ENCODE measurements at places on chromosomes 6 and 20.

GRCh38 chr6:169326067-169326799, 72.6 kb upstream of the THBS2 start:
- DNase-seq, result no peak

DNA sequence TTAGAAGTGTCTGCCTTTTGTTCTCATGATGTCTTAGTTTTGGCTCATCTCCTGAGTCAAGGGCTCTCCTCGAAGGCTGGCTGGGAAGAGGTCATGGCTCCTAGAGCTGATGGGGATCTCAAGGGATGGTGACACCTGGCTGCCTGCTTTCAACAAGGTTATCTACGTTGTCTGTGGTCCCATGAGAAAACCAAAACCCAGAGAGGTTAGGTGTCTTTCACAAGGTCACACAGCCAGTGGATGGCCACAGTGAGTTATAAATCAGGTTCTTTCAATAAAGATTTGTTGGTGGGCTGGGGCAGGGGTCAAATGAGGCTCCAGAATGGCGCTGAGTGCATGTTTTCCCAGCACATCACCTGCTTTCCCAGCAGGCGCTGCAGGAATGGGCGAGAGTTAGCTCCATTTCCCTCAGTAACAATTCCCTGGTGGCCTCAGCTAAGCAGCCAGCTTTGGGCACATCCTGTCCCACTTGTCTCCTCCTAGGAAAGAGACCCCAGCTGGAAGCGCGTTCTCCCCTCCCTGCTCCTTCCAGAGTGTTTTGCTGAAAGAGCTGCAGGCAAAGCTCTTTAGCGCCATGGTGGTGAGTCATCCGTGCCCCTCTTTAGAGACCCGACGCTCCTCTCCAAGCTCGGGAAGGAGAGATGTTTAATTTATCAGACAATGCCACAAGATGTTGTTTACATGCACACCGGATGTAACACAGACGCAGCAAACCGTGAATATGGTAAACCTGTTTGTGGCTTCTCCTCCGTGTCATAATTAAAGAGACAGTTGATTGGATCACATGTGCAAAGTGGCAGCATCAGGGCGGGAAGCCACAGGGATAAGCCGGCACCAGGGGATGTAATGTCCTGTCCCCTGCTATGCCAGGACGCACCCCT, 109.7 kb downstream of the LRFN2 start:
- DNase-seq, result no peak

GRCh38 chr6:110859335-110859792, 15.2 kb upstream of the AMD1 start:
- peak; percentile 35 for DNase-seq

DNA sequence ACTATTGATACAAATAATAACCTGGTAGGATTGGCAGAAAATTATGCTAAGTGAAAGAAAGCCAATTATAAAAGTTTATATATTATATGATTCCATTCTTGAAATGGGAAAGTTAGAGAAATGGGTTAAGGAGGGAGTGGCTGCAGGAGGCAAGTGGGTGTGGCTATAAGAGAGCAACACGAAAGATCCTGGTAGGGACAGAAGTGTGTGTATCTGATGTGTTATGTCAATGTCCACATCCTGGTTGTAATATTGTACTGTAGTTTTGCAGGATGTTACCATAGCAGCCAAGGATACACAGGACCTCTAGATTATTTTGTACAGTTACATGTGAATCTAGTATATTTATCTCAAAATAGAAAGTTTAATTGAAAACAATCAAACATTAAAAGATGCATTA, 46.8 kb downstream of the SNX5 start:
- no peak for DNase-seq

DNA sequence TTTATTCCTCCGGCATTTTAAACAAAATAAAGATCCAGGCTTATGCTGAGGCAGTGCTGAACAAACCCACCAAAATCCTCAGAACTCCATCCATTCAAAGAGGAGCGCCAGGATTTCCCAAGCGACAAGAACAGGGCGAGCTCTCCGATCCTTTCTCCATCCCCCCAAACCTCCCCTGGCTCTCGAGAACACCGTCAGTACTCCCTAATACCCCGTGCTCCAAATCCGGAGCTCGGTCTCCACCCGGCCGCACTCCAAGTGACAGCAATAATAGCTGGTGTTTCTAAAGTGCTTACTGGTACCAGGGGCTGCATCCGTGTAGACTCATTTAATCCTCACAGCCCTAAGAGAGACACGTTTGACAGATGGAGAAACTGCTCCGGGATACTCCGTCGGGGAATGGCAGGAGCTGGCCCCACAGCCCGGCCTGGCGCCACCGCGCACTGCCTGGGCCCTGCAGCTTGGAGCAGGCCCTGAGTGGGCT, 277.1 kb upstream of the QKI start:
- no peak for DNase-seq

DNA sequence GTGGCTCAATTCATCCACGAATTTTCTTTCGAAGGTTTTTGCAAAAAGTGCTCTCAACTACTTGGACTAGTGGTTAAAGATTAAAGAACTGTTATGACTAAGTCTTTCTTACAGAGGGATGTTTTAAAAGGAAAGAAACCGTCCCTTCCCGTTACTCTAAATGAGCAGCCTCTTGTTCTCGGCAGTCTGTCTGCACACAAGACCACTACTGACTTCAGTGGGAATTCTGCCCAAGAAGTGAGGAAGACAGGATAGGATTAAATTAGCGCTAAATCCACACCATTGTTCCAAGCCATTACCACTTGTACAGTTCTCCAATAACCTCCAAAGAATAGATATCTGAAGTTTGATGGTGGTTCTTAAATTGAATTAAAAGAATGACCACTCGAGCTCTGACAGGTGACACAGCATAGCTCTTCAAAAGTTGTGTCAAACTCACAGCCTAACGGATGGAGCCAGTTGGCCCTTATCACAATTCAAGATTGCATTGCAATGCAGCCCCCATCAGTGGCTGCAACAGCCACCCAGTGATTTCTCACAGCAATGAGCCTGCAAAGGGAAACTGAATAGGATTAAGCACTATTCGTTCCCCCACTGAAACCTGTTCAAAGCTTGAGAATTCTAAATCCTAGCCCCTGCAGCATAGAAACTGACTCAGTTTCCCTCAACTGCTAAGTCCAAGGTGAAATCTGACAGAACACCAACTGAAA, 1.8 kb downstream of the EPB41L2 start:
- no peak for DNase-seq

- no peak for DNase-seq
These were observed 303.9 kb upstream of the SGK1 start for GRCh38 chr6:134621858-134622257.

- DNase-seq, result no peak
These were observed 23.1 kb upstream of the PHIP start for GRCh38 chr6:79101164-79101563.

DNA sequence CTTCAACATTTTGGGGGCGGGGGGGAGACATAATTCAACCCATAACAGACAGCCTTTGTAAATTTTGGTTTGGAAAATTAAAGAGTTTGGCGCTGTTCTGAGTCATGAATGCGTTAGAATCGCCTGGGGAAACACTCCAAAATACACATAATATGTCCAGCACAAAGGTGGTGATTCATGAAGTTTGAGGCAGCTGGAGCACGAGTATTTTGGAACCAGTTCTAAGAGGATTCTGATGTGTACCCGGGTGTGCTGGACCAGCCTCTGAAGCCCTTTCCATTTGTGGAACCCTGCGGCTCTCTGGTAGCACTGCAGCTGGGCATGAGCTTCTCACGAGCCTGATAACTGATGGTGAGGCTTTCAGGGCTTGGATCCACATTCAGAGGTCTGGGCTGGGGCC, 4.7 kb downstream of the GMPR start:
- no peak for DNase-seq

GRCh38 chr6:35486005-35486925, 10.6 kb downstream of the TEAD3 start:
- no peak for DNase-seq

GRCh38 chr20:36366623-36367369, 60.7 kb downstream of the DLGAP4 start:
- no peak for DNase-seq

DNA sequence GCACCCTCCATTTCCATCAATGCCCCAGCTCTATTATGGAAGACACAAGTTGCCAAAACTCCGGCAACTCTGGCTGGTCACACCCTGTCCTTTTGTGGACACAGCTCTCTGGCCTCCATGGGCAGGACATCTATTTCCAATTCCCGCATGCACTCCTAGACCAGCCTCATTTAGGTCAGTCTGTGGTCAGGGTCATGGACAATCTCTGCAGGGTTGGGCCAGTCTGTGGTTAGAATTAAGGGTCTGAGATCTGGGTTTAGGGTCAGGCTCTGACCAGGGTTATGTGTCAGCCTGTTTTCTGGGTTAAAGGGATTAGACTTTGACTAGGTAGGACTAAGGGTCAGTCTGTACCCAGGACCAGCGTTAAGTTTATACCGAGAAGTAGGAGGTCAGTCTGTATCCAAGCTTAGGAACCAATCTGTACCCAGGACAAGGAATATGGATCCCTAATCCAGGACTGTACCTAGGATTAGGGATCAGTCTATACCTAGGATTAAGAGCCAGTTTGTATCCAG, 82.4 kb downstream of the VEGFA start:
- DNase-seq, result no peak

DNA sequence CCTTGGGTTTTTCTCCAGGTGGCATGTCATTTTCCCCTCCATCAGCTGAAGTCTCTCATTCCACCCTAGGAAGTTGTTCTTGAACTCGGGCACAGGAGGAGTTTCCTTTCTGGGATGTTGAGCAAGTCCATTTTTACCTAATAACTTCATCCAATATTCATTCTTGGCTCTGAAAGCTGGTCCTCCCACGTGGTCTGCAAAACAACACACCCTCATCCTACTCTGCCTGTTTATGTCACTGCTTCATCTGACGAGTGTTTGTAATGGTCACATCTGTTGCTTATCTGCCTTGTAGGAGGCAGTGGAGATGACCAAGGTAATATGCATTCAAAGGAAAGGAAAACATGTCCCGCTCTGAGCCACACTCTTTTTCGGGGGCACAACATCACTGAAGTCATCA, 41.7 kb upstream of the AIG1 start:
- DNase-seq, result no peak

DNA sequence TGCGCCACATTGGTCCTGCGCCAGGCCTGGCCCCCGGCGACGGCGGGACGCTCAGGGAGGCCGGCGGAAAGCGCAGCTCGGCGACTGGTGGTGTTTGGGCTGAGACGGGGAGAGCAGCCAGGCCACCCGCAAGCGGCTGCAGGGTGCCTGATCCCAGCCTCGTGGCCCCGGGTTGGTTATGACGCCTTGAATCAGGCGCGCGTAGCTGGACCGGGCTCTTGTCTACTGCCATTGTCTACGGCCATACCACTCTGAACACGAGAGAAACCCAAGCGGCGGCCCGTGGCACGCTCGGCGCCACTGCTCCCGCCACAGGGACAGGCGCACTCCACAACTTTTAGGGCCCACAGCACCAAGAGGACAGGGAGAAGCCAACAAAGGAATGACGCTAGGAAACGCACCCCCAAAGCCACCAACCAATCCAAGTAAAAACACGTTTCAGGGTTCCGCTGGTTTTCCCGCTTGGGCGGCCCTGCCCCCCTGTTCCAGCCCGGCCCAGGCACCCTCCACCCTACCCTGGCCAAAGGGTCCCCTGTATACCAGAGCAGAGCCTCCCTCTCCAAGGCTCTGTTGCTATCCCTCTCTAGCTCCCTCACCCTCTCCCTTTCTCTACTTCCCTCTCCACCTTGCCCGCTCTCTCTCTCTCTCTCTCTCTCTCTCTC, 1849.3 kb upstream of the DEFB115 start:
- DNase-seq, result no peak

Data from KG1 (cell line).